CD4-positive, alpha-beta T cell treated with Interleukin-21 for 1 hour (primary cell): ENCODE measurements at places on chromosomes 6 and 20.
A peak's percentile ranks its signal among the peaks of the same experiment; 100 is the strongest.

DNA sequence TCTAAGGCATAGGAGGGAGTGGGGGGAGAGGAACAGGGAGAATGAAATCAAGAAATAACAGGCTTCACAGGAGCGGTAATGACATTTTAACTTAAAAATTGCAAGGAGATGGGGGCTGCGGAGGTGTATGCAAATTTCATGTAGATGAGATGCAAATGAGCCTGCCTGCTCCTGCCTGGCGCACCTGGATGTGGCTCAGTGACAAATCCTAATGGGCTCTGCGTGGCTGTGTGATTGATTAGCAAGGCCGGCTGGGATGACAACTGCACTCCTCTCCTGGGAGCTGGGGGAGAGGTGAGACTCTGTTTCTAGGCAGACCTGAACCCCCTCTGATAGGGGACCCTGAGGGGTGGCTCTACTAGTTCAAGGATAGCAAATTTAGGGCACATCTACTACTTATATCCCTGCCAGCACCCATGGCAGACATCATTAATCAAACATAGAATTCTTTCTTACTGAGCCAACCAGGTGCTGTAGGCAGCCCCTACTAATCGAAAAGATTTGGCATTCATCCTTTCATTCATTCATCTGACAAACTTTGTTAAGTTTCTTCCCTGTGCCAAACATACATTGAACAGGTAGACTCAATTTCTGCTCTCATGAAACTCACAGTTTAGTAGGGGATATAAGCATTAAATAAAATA is 38.4 kb upstream of the TGM2 start:
- DNase-seq, result no peak

- no peak for DNase-seq
These were observed 52.9 kb upstream of the APCDD1L start for GRCh38 chr20:58568126-58568482.

- no peak for DNase-seq
These were observed 47.6 kb downstream of the BACH2 start for GRCh38 chr6:90249034-90249433.

GRCh38 chr6:36679043-36679833 is 724 bp downstream of the CDKN1A start:
- DNase-seq, result peak; percentile 41

GRCh38 chr20:63082308-63082938 is 75.7 kb upstream of the BHLHE23 start:
- DNase-seq, result peak; percentile 6

DNA sequence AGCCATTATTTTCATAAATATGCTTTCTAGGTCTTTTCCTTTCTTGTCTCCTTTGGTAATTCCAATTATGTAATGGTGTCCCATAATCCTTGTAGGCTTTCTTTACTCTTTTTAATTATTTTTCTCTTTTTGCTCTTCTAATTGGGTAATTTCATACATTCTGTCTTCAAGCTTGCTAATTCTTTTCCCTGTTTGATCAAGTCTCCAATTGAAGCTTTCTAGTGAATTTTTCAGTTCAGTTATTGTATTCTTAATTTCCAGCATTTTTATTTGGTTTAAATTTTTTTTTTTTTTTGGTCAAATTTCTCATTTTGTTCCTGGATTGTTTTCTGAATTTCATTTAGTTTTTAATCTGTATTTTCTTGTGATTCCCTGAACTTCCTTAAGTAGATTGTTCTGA is 74.9 kb upstream of the UST start:
- DNase-seq, result no peak

- no peak for DNase-seq
These were observed 125.4 kb upstream of the GPR6 start for GRCh38 chr6:109852713-109853112.

GRCh38 chr6:113842165-113842564 is 15.0 kb upstream of the MARCKS start:
- no peak for DNase-seq

GRCh38 chr6:13288969-13289391 is 39.4 kb downstream of the TBC1D7 start:
- no peak for DNase-seq

DNA sequence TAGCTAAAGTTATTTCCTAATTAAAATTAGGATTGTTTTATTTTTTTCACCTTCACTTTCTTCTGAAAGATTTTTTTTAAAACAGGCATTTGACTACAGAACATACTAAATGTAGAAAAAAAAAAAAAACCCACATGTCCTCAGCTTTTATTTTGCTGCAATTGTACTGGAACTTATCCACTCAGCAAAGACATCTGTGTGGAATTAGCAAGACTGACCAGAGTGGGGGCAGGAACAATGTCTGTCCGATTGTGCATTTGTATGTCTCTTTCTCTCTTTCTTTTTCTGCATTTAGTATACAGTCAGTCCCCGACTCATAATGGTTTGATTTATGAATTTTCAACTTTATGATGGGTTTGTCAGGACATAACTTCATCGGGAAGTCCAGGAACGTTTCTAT is 77.3 kb downstream of the CHD6 start:
- no peak for DNase-seq

- DNase-seq, result no peak
These were observed 2.9 kb downstream of the FBXO30 start for GRCh38 chr6:145811741-145812140.

- no peak for DNase-seq
These were observed 146.3 kb upstream of the RNF24 start for GRCh38 chr20:4161401-4162251.

GRCh38 chr6:168858926-168859325 is 394.7 kb downstream of the THBS2 start:
- DNase-seq, result no peak

DNA sequence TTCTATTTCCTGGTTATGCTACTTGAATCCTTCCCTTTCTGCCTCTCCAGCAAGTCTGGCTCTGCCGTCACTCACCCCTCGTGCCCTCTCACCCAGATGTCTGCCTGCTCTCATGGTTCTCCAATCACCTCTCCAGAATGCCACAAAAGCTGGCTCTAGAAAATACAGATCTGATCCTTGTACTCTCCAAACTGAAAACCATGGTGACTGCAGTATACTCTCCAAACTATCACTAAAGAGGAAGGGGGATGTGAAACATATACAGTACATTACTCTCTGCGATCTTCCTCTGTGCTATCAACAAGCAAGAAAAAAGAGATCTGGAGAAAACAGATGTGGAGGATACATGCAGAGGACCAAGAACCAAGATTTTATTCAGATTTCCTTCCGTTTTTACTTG is 91.1 kb downstream of the ATXN1 start:
- DNase-seq, result no peak

DNA sequence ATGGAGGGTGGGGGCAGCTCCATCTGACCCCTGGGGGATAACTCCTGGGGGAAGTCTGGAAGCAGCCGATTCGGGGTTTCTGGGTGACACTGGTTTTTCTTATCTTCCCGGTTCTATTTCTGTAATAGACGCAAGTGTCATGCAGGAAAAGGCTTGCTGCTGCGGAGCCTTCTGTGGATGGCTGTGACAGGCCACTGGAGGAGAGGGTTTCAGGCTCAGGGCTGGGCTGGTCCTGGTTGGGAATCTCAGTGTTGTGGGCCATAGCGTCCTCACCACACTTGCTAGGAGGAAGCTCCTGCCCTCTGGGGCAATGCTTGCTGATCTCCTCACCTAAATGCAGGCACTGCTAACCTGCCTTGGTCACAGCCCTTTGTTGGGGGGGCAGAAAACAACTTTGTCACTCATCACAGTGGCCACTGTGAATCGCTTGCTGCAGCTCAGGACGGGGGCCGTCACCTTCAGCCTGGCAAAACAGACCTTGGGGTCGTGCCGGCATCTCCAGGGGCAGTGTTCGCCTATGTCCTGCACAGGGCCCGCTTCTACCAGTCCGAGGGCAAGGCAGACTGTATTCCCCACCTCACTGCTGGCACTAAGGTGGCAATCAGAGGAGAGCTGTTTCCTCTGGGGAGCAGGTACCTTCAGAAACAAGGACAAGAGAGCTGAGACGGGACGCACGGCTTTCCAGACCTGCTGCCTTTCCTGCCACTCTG is 4.4 kb upstream of the TUBB1 start:
- no peak for DNase-seq

DNA sequence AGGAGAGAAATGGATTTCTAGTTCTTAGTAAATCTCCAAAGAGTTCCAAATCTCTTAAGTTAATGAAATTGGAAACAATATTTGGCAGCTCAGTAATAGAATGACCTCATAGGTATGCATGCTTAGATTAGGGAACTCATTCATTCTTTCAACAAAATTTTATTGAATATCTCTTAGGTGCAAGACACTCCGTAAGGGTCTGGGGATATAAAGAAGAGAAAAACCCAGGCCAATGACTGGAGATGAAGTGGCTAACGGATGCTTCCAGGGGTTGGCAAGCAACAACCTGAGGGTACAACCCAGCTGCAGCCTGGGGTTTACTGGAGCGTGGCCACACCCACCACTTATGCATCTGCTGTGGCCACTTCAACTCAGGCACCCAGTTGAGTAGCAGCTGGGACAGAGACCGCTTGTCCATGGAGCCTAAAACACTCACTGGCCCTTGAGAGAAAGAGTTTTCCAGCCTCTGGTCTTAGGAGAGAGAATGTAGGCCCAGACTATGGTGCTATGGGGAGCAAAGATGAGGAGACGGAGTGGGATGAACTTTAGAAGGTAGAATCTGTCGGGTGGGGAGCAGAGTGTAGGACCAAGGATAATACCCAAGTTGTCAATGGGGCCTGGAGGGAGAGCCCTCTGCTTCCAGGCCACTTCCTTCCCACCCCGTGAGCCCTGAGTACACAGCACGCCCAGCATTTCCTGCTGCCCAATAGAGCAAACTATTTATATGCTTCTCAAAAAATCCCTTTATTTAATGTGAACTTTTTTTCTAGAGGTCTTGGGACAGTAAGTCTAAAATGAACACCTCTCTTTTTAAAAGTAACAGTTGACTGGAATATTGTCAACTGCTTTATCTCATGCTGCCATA is 46.8 kb upstream of the PXDC1 start:
- DNase-seq, result no peak

DNA sequence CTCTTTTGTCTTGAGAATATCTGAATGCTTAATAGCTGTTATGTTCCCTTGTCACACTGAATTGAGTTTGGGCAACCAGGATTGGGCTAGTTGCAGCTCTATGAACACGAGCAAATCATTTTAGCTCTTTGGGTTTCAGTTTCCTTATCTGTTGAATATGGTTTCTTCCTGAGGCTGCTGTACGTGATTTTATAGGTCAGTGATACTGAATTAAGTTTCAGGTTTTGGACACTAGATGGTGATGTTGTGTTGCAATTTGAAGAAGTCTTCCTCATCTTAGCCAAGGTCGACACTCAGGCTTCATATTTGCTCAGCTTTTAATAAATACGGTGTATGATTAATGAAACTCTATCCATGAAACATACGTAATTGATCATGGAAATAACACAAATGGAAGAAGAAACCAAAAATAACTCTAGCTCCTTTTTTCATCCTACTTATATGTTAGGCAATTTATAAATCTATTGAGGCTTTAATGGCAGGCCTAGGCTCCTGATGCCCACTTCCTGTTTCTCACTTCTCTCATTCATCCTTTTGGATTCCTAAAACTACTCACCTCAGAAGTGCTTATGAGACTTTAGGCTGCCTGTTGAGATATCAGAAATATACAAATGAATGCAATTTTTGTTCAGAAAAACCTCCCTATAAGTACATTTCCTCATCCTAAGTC is 354.1 kb upstream of the MAP3K7 start:
- DNase-seq, result peak; percentile 61

DNA sequence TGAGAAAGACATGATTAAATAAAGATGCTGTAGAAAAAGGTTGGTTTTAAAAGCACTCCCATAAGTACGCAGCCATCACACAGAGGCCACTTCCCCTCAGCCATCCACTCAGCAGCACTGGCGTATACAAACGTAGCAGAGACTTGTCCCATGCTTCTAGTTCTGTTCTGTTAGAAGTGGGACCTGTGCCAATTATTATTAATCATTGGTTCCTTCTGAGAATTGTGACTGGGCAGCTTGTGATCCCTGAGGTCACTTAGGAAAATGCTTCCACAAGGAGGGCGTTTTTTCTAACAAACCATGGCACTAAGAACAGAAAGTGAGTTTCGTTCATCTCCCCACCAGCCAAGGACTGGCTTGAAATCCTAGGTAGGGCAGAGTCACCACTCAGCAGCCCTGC is 53.9 kb downstream of the FAM120B start:
- DNase-seq, result no peak

DNA sequence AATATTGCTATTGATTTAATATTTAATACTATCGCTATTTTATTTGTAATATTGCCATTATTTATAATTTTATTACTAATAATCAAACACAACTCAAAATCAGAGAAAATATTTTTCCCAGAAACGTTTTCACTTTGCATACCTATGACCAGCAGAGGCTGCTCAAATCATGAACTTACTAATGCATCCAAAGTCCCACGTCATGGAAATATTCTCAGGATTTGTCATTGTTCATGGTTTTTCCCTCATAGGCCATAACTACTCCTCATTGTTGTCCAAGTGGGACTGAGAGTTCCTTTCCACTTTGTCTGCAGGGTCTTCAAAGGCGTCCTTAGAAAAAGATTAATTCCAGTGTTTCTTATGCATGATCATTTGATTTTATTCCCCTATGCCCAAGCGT is 344.8 kb downstream of the THBS2 start:
- no peak for DNase-seq

GRCh38 chr6:4466769-4467480 is 309.3 kb upstream of the CDYL start:
- no peak for DNase-seq

- no peak for DNase-seq
These were observed 36.3 kb upstream of the SPDEF start for GRCh38 chr6:34592208-34592952.

- DNase-seq, result no peak
These were observed 11.2 kb downstream of the ZNF337 start for GRCh38 chr20:25685276-25686080.
